ENCODE measurements at places on chromosomes 7 and 10.

- peak; percentile 10 for DNase-seq
These were observed 55.2 kb downstream of the EGFR start for GRCh38 chr7:55073976-55074528.

DNA sequence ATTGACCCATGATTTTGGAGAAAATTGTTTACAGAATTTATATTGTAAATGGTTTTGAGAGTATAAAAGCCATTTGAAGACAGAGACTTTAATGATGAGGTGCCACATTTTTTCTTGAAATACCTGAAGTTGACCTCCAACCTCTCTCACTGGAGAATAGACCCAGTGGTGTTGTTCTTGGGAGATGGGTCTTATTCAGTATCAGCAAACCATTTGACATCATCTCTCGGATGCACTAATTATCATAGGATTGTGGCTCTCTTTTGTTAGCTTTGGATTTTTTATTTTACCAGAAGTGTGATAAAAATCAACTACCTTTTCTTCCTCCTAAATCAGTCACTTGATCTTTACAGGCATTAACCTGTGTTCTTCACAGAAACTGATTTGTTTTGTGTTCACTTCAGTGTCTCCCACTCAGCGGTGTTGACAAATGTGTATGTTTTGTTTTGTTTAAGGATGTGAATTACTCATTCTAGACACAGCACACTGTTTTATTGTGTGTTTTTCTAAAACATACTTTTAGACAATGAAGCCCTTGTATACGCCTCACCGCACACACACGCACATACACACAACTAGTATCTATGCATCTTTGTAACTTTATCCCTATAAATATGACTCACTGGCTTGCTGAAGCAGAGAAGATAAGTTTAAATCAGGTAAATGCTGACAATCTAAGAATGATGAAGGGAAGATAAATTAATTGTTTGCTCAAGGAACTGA is 455.6 kb downstream of the INHBA start:
- no peak for DNase-seq

DNA sequence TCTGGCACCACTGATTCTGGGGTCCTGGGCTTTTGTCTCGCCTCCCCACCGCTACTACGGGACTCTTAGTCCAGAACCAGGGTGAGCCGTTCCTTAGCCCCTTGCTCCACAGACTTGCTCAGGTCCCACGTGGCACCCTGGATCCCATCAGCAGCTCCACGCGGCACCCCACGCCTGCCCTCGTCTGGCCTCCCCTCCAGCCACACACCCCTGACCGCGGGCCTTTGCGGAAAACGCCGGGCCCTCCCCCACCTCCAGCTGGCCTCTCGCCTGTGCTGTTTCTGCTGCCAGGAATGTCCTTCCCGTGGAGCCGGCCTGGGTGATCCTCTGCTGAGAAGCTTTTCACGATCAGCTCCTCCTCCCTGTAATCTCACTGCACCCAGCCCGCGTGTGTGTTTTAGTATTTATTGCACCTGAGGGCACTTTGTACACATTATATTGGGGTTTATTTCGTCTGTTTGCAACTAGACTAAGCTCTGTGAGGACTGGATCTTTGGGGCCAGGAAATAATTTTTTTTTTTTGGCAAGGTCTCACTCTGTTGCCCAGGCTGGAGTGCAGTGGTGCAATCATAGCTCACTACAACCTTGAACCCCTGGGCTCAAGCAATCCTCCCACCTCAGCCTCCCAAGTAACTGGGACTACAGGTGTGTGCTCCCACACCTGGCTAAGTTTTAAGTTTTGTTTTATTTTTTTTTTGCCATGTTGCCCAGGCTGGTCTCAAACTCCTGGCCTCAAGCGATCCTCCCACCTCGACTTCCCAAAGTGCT is 10.5 kb upstream of the TTYH3 start:
- no peak for DNase-seq

GRCh38 chr7:137146012-137146455 is 197.5 kb downstream of the PTN start:
- DNase-seq: no peak

DNA sequence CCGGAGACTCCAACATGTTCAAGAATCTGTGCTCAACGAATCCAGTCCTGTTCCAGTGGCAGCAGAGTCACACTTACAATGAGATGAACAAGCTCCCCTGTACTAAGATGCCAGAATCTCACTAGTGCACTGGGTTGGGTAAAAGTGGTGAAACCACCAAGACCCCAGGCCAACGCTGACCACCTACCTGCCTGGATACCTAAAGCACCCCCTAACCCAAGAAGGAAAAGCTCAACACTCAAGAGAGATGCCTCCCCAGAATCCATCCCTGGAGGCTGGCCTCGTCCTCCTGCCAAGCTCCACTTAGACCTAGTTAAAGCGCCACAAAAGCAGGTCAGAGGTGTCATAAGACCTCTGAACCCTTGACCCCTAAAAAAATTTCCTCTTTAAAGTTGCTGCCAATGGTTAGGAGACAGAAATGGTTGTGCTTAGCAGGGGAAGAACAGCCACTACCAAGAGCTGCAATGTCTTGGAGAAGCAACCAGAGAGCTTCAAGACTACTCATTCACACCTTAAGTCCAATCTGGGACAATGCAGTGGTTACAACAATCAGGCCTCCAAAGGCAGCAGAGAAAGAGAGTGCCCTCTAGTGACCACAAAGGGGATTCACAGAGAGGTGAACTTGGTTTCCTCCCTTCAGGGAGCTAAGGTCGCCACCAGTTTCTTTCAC is 94.6 kb upstream of the MACROH2A2 start:
- peak; percentile 21 for DNase-seq

GRCh38 chr10:26821699-26822570 is 38.8 kb downstream of the ABI1 start:
- DNase-seq: no peak

DNA sequence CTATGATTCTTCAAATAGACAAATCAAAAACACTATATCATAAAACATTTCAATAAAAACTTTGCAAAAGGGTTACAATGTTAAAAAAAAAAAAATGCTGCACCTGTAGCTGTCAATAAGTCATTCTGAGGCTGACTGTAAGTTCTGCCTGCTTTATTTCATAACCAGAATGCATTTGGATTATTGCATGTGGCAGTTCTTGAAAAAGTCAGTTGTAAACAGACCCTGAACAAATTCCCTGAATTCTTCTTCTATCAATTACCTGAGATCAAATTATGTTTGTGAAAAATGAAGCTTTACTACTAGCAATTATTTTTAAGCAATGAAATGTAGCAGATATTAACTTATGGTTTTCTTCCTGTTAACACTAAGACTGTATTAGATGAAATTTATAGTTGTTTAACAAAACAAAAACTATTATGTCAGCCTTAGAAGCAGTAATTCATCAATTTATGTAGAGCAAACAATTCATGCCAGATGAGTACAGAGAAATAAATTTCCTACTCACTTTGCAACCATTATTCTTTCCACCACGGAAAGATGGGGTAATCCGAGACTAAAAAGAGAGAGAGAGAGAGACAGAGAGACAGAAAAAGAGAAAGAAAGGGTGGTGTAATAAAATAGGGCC is 107.8 kb downstream of the SFMBT2 start:
- peak; percentile 0 for DNase-seq

DNA sequence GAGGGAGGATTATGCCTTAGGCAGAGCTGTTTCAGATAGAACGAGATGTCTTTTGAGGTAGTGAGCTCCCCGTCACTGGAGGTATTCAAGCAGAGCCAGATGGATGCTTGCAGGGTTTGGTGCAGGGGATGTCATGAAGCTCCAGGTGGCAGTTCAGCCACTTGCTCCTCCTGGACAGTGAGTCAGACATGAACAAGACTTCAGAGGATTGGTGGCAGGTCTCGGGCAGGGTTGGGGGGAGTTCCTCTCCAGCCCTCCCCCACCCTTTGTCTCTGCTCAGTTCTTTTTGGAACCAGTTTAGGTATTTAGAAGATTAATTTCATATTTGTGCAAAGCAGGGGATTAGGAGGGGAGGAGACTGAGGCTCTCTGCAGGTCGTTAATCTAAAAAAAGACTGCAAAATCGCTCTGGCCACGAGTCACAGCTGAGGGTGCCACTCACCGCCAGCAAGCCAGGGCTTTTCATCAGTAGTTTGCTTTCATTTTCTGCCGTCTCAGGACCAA is 21.5 kb upstream of the MYL10 start:
- DNase-seq: no peak

DNA sequence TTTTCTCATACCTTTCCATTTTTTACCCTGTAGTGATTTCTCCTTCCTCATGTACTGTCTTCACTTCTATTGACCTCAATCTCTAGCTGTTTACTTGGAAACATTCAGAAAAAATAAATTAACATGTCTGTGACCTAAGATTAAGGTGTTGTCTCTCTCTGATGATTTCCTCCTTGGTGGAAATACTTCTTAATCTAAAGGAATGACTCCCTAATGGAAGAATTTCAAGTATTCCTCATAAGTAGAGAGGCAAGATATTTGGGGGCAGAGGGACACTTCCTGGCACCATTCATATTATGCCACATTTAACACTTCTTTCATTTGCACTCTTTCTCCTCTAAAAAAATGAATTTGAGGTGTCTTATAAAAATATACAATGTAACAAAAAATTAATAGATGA is 202.8 kb downstream of the NEBL start:
- no peak for DNase-seq

GRCh38 chr10:84353052-84353803 is 24.8 kb downstream of the CCSER2 start:
- no peak for DNase-seq

GRCh38 chr7:113770146-113770738 is 148.6 kb downstream of the PPP1R3A start:
- no peak for DNase-seq

- no peak for DNase-seq
These were observed 87.9 kb downstream of the ACTR3B start for GRCh38 chr7:152847386-152847908.

- DNase-seq: no peak
These were observed 56.2 kb downstream of the TACC2 start for GRCh38 chr10:122045212-122045611.

DNA sequence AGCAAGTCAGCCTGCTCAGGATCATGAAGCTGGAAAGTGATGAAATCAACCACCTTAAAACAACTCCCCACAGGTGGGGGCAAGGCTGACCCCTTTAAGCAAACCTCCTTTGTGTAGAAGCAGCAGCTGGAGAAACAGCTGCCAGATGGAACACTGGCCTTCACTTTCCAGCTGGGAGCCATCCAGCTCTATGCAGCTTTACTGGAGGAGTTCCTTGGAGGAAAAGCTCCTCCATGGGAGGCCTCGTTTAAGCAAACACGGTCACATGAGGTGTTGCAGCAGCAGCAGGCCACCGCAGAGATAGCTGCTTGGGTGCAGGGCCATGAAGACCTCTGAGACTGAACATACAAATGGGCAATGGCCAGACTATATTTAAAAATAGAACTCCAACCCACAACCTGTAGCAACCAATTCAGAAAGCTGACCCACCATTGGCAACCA is 13.0 kb upstream of the DLG5 start:
- DNase-seq: no peak

GRCh38 chr7:36875794-36876193 is 151.5 kb upstream of the AOAH start:
- DNase-seq: no peak

All from NCI-H1417 (cell line).